Effector memory CD4-positive, alpha-beta T cell (primary cell): ENCODE measurements at places on chromosomes 7 and 10.

- DNase-seq = no peak
- H3K27me3 ChIP-seq = peaks cover 5% of the 10 kb centered on the region
- no peak overlapping the region for H3K27ac ChIP-seq
- no peaks in the 10 kb centered on the region for H3K36me3 ChIP-seq
These were observed 65.4 kb downstream of the MRPL32 start for GRCh38 chr7:42997611-42998010.

DNA sequence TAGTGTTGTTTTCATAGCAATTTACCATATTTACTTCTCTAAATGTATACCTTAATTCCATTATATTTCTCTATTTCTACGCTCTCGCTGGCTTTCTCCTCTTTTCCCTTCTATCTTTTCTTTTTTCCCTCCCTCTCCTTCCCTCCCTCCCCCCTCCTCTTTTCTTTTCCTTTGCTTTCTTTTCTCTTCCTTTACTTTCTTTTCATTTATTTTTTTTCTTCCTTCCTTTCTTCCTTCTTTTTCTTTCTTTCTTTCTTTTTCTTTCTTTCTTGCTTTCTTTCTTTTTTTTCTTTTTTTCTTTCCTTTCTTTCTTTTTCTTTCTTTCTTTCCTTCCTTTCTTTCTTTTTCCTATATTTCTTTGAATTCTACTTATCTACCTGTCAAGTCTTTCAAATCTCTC, 533.0 kb upstream of the POT1 start:
- no peak overlapping the region for H3K4me3 ChIP-seq
- H3K27ac ChIP-seq = no peak overlapping the region
- DNase-seq = no peak
- no peaks in the 10 kb centered on the region for H3K27me3 ChIP-seq
- no peaks in the 10 kb centered on the region for H3K36me3 ChIP-seq
- no peaks in the 10 kb centered on the region for H3K4me1 ChIP-seq

GRCh38 chr7:85023916-85024315, 162.9 kb downstream of the SEMA3D start:
- H3K27me3 ChIP-seq = no peaks in the 10 kb centered on the region
- H3K27ac ChIP-seq = no peak overlapping the region
- no peak for DNase-seq
- H3K4me3 ChIP-seq = no peak overlapping the region

DNA sequence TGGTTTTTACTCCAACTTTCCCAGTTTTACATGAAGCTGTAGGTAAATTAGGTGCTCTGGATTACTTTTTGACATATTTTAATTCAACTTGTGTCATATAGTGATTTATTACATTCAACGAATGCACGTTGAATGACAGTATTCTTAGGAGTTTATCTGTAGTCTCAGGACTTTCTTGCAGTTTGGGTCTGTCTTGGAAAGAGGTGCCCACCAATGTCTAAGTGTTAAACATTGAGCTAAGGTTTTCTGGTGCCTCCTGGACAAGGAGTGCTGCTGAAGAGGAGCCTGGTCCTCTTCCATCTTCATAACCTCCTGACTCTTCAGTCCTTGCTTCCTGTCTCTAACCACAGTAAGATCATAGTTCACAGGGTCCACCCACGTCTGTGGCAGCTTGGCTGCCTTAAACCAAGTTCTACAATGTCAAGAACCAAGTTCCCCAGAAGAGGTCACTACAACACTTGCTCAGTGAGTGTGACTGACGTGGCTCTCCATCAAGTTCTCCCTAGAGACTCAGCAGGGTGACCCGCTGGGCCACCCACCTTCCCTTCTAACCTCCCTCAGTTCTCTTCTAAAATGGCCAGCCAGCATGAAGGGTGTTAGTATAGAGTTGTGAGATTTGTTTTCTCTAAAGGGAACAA, 6.1 kb downstream of the NPY start:
- H3K4me1 ChIP-seq = no peaks in the 10 kb centered on the region
- no peak overlapping the region for H3K27ac ChIP-seq
- H3K36me3 ChIP-seq = no peaks in the 10 kb centered on the region
- H3K27me3 ChIP-seq = no peaks in the 10 kb centered on the region
- no peak for DNase-seq

GRCh38 chr7:1750541-1751021, 80.5 kb downstream of the ELFN1 start:
- H3K36me3 ChIP-seq = no peaks in the 10 kb centered on the region
- no peak overlapping the region for H3K27ac ChIP-seq
- DNase-seq = no peak
- H3K4me3 ChIP-seq = no peak overlapping the region

DNA sequence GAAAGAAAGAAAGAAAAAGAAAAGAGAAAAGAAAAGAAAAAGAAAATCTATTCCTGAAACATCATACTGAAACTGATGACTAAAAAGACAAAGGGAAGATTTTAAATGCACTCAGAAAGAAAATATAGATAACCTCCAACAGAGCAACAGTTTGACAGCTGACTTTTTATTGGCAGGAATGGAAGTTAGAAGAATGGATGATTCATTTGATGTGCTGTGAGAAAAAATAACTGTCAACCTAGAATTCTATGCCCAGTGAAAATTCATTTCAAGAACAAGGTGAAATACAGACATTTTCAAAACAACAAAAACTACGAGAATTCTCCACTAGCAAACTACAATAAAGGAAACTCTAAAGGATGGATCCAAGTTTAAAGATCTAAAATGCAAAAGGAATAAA, 50.5 kb upstream of the HSPA12A start:
- H3K27me3 ChIP-seq = no peaks in the 10 kb centered on the region
- no peak for DNase-seq
- H3K4me1 ChIP-seq = peaks cover under 1% of the 10 kb centered on the region
- no peak overlapping the region for H3K4me3 ChIP-seq
- no peaks in the 10 kb centered on the region for H3K36me3 ChIP-seq
- no peak overlapping the region for H3K27ac ChIP-seq

DNA sequence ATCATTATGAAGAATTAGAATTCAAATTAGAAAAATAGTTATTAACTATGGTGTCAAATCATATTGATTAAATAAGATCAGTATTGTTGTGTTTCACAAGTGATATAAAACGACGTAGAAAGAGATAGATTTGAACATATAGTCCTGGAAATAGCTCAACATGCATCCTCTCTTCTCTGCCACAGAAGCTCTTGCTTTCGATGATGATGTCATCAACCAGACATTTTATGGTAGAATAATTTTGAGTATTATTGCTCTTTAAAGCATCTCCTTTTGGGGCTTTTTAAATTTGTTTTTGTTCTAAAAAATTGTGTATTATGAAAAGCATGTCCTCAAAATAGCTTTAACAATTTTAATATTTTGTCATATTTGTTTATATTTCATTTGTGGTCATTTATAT, 95.0 kb downstream of the DGKB start:
- no peak overlapping the region for H3K27ac ChIP-seq
- H3K4me1 ChIP-seq = no peaks in the 10 kb centered on the region
- no peaks in the 10 kb centered on the region for H3K27me3 ChIP-seq

DNA sequence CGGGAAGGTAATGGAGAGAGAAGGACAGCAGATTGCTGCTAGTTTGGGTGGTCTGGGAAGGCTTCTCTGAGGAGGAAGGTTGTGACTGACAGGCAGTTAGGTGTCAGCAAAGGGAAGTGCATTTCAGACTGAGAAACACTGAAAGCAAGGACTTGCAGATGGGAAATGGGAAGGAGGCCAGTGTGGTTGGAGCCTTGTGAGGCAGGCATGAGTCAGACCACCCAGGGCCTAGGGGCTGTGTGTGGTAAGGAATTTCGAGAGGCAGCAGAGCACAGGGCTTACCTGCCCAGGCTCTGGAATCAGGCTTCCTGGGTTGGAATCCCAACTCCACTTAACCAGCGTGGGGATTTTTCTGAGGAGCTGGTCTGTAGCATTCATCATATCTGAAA, 53.5 kb downstream of the NRF1 start:
- DNase-seq = no peak
- H3K27me3 ChIP-seq = no peaks in the 10 kb centered on the region
- no peak overlapping the region for H3K27ac ChIP-seq

- H3K4me1 ChIP-seq = no peaks in the 10 kb centered on the region
- H3K27me3 ChIP-seq = no peaks in the 10 kb centered on the region
- no peaks in the 10 kb centered on the region for H3K36me3 ChIP-seq
- H3K27ac ChIP-seq = no peak overlapping the region
- H3K4me3 ChIP-seq = no peak overlapping the region
- DNase-seq = no peak
These were observed 205.7 kb downstream of the SLC25A13 start for GRCh38 chr7:96116173-96116572.

GRCh38 chr10:114068054-114068707, 24.5 kb downstream of the ADRB1 start:
- no peak overlapping the region for H3K4me3 ChIP-seq
- no peaks in the 10 kb centered on the region for H3K36me3 ChIP-seq
- no peaks in the 10 kb centered on the region for H3K27me3 ChIP-seq
- H3K27ac ChIP-seq = no peak overlapping the region
- no peaks in the 10 kb centered on the region for H3K4me1 ChIP-seq

GRCh38 chr10:110962443-110962842, 43.0 kb downstream of the SHOC2 start:
- no peak overlapping the region for H3K4me3 ChIP-seq
- no peaks in the 10 kb centered on the region for H3K36me3 ChIP-seq
- no peaks in the 10 kb centered on the region for H3K4me1 ChIP-seq
- H3K27me3 ChIP-seq = no peaks in the 10 kb centered on the region
- no peak overlapping the region for H3K27ac ChIP-seq

DNA sequence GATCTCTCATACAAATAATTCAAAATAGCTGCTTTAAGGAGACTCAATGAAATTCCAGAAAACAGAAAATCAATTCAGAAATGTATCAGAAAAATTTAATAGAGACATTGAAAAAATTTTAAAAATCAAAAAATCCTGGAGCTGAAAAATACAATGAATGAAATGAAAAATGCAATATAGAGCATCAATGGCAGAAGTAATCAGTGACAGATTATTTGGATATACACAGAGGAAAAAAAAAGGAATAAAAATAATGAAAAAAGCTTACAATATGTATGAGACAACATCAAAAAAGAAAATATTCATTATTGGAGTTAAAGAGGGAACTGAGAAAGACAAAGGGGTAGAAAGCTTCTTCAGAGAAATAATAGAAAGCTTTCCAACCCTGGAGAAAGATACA, 122.9 kb upstream of the KLF14 start:
- H3K27ac ChIP-seq = no peak overlapping the region
- no peak overlapping the region for H3K4me3 ChIP-seq
- H3K27me3 ChIP-seq = no peaks in the 10 kb centered on the region
- H3K36me3 ChIP-seq = peaks cover 23% of the 10 kb centered on the region

- no peaks in the 10 kb centered on the region for H3K36me3 ChIP-seq
- no peak overlapping the region for H3K4me3 ChIP-seq
- no peaks in the 10 kb centered on the region for H3K4me1 ChIP-seq
- no peak for DNase-seq
These were observed 95.0 kb downstream of the PAXIP1 start for GRCh38 chr7:154907651-154908620.

- H3K4me3 ChIP-seq = no peak overlapping the region
- H3K36me3 ChIP-seq = no peaks in the 10 kb centered on the region
- no peak overlapping the region for H3K27ac ChIP-seq
- H3K27me3 ChIP-seq = no peaks in the 10 kb centered on the region
- no peak for DNase-seq
These were observed 136.1 kb upstream of the MYO3A start for GRCh38 chr10:25797888-25798429.

DNA sequence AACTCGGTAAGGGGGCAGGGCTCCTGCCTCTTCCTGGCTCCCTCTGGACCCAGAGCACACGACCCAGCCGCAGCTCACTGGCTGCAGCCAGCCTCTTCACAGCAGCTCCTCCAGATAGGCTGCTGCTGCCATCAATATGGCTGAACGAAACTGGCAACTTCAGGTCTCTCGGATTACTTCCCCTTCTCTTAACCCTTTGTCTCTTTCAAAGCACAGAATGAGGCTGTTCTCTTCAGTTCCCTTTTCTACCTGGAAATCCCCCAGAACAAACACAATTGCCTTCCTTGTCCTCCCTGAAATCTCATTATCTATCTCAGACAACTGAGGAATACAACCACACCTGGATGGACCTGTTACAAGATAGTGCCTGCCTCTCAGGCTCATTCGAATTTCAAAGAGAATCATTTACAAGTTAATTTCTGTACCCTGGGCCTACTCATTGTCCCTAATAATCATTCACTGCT, 193.4 kb upstream of the MBL2 start:
- H3K27ac ChIP-seq = no peak overlapping the region
- no peaks in the 10 kb centered on the region for H3K36me3 ChIP-seq
- no peaks in the 10 kb centered on the region for H3K4me1 ChIP-seq
- DNase-seq = no peak
- H3K27me3 ChIP-seq = no peaks in the 10 kb centered on the region

DNA sequence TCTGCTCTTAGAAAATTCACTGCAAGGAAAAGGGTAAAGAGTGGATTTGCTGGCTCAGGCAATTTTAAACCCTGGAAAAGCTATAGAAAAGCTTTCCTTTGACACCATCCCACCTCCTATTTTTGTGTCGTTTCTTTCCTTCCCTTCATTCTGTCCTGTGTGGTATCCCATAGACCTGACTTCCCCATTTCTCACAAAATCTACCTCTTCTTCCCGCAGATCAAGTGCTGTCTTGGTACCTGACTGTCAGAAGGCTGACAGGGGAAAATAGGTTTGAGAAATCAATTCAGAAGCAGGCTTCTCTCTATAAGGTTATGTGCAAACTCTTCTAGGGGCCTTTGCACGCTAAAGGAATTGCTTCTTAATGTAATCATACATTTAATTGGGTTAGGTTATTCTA, 98.9 kb downstream of the MTPN start:
- H3K4me3 ChIP-seq = no peak overlapping the region
- no peaks in the 10 kb centered on the region for H3K4me1 ChIP-seq
- no peak for DNase-seq
- no peak overlapping the region for H3K27ac ChIP-seq
- H3K36me3 ChIP-seq = no peaks in the 10 kb centered on the region

GRCh38 chr7:139669106-139670061, 108.4 kb downstream of the HIPK2 start:
- H3K4me3 ChIP-seq = no peak overlapping the region
- H3K4me1 ChIP-seq = no peaks in the 10 kb centered on the region

DNA sequence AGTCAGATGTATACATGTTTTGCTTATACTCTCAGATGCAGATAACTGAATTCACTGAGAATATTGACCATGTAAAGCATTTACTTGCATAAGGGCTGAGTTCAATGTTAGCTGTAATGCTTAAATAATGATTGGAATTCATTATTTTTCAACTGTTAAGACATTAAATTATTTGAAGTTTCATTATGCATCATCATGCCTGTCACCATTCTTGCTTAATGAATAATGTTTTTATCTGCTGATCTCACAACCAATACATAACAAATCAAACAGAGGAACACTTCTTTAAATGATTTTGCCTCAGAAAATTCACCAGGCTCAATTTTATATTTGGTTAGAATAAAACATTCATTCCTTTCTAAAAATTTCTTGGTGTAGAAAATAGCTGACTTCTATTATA, 233.4 kb downstream of the GPR37 start:
- no peaks in the 10 kb centered on the region for H3K36me3 ChIP-seq
- no peaks in the 10 kb centered on the region for H3K27me3 ChIP-seq
- no peak for DNase-seq

- no peaks in the 10 kb centered on the region for H3K27me3 ChIP-seq
- H3K4me3 ChIP-seq = no peak overlapping the region
- no peaks in the 10 kb centered on the region for H3K36me3 ChIP-seq
- no peaks in the 10 kb centered on the region for H3K4me1 ChIP-seq
- no peak overlapping the region for H3K27ac ChIP-seq
These were observed 66.9 kb upstream of the DOCK1 start for GRCh38 chr10:126838316-126838715.
